ENCODE measurements at places on chromosomes 1 and 21.

GRCh38 chr1:6967431-6968111, 182.3 kb downstream of the CAMTA1 start:
- DNase-seq = peak; percentile 47

- DNase-seq = no peak
Measured at GRCh38 chr1:61386770-61387169, 304.4 kb downstream of the NFIA start.

DNA sequence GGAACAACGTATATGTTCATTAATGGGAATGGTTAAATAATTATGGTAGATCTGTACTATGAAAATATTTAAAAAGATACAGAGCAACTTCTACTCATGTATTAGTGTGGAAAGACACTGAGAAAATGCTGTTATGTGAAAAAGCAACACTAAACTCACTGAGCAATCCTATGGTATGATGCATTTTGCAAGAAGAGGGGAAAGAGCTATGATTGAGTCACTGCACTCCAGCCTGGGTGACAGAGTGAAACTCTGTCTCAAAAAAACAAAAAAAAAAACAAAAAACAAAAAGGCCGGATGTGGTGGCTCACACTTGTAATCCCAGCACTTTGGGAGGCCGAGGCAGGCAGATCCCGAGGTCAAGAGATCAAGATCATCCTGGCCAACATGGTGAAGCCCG, 44.4 kb downstream of the ATP5PO start:
- DNase-seq = no peak

- no peak for DNase-seq
Measured at GRCh38 chr1:175162955-175163354, 29.6 kb downstream of the KIAA0040 start.
